AG08396 (cell line): ENCODE measurements at places on chromosomes 2 and 18.

DNA sequence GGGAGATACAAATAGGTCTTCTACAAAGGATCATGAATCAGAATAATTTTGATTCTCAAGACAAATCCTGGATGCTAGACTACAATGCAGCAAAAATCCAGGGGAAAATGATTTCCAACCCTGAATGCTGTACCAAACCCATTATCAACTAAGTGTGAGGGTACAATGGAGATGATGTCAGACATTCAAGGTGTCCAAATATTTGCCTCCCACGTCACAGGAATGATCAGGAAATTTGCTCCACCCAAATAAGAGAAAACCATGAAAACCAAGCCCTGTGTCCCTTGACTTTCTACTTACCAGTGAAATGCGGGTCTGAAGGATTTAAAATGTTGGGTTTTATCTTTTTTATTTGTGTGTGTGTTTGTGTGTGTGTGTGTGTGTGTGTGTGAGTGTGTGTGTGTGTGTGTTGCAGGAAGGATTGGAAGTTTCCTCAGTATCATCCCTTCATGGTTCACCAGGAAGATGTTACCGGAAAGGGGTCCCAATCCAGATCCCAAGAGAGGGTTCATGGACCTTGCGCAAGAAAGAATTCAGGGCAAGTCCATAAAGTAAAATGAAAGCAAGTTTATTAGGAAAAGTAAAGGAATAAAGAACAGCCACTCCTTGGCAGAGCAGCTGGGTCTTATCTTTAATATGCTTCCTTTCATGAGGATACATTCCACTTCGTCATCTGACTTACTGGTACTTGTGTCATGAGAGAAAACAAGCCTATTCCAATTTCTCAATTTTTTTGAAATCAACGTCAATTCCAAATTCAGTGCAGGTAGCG lies 61.1 kb upstream of the ID2 start:
- no peak for DNase-seq

GRCh38 chr2:239283961-239284795 lies 116.6 kb downstream of the HDAC4 start:
- DNase-seq, result no peak

- no peak for DNase-seq
Observed at GRCh38 chr2:232761301-232761907, 15.0 kb downstream of the KCNJ13 start.

DNA sequence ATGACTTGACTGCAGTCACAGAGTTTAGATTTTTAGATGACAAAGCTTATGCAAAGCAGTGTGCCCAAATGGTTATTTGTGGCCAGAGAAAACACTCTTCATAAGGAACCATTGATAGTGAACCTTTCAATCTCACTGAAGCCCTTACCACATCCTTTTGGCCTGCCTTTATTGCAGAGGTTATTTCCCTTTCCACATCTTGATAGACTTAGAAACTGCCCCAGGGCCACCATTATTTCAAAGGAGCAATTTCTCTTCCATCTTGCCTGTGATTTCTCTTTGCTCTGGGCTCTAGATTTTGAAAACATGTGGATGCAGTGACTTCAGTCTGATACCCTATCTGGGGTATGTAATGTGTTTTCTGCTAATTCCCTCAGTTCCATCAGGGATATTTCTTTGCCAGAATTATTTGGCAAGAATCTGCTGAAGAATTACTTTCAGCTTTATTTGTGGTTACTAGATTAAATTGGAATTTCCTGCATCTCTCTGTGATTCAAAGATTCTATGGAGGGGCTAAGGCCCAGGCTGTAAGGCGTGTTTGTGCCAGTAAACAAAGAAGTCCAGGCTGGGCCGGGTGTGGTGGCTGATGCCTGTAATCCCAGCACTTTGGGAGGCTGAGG lies 51.0 kb downstream of the MOGAT1 start:
- no peak for DNase-seq

DNA sequence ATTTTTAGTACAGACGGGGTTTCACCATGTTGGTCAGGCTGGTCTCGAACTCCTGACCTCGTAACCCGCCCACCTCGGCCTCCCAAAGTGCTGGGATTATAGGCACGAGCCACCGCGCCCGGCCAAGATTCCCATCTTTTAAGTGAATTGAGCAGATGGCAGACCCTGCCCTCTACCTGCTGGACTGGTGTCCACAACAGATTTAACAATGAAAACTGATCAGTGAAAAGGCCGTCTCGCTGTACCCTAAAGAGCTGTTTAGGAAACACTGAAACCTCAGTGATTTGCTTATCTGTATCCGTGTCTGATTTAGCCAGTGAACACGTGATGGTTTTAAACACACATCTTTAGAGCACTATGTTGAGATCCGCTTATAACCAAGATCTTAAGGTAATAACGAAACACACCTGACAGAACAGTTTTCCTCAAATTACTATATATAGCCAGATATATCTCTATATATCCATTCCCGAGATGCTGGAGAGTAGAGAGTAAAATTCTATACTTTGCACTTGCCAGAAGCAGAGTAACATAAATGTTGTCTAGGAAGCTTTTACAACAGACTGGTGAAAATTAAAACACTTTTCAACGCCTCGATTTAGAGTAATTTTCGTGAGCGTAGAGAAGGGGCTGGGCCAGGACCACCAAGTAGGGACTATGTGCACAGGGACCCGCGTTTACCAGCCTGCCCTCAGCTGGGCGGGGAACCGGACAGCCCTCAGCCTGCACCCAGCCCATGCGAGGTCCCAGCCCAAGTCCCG lies 594 bp downstream of the FAM161A start:
- peak; percentile 77 for DNase-seq

DNA sequence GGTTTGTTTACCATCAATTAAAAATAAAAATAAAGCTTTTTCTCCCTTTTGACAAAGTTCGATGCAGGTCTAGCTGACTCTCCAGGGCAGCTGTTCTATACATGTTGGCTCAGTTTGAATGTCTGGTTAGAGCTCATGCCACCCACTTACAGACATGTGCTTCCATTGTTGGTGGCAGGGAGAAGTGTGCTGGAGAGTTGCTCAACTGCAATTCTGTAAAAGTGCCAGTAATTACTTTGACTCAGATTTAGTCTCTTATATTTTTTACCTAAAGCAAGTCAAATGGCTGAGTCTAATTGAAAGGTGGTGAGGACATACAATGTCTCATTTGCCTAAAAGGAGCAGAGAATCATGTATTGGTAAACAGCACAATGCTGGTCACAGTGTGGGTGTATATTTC lies 609.1 kb upstream of the SYT4 start:
- no peak for DNase-seq

- DNase-seq, result no peak
Observed at GRCh38 chr2:40935349-40935748, 483.5 kb upstream of the SLC8A1 start.

GRCh38 chr18:73688161-73688560 lies 459.5 kb downstream of the FBXO15 start:
- no peak for DNase-seq

- no peak for DNase-seq
Observed at GRCh38 chr2:30974092-30974491, 164.1 kb downstream of the GALNT14 start.

GRCh38 chr2:207876842-207877535 lies 107.3 kb upstream of the FZD5 start:
- DNase-seq, result no peak

DNA sequence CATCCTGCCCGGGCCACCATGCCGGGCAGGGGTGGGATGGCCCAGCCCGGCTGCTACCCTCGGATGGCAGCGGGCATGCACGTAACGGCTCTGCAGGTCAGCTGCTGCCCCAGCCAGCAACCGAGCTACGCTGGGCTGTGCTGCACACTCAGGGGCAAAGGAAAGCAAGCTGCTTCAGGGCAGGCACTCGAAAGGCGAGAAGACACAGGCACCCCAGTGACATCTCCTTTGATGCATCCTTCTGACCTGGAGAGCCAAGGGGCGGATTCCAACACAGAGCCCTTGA lies 8.8 kb downstream of the HDAC4 start:
- no peak for DNase-seq

DNA sequence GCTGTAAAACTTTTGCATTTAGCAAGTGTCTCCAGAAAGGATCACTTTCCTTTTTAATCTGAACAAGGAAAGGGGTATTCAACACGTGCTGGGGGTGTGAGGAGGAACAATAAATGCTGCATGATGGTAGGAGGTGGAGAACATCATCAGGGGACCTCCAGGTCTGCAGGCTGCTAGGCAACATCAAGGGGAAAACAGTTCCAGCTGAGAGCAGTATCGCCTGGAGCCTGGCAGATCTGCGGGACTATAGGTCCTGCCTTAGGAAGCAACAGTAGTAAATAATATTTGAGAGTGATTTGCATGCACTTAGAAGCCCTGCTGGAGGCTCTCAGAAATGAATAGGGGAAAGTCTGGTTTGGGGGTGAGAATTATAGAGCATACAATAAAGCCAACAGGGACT lies 175.6 kb downstream of the SUCLG1 start:
- no peak for DNase-seq

- no peak for DNase-seq
Observed at GRCh38 chr2:85174943-85175342, 41.8 kb downstream of the TCF7L1 start.

DNA sequence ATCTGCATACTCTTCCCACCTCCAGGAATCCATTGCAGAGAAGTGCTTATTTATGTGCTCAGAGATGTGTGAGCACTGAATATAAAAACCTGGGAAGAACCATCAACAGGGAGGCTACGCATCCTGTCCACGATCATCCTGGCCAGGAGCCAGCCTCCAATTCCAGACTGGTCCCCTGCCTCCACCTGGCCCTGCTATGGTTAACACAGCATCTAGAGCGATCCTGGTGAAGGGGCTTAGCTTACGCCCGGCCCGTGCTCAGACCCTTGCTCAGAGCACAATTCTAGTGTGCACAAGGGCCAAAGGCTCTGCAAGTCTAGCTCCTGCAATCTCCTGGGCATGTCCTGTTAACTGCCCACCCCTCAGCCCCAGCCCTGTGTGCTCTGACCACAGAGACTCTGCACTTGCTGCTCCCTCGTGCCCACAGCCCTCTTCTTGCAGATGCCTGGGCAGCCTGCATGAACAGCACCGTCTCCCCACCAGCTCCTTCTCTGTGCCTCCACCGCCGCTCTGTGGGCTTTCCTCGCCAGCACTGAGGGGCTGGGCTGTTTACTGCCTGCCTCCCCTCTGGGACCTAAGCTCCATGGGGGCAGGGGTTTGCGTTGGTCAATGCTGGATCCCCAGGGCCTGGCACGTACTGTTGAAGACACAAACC lies 6.5 kb downstream of the PER2 start:
- no peak for DNase-seq

- no peak for DNase-seq
Observed at GRCh38 chr18:37225279-37225678, 340.3 kb downstream of the CELF4 start.

DNA sequence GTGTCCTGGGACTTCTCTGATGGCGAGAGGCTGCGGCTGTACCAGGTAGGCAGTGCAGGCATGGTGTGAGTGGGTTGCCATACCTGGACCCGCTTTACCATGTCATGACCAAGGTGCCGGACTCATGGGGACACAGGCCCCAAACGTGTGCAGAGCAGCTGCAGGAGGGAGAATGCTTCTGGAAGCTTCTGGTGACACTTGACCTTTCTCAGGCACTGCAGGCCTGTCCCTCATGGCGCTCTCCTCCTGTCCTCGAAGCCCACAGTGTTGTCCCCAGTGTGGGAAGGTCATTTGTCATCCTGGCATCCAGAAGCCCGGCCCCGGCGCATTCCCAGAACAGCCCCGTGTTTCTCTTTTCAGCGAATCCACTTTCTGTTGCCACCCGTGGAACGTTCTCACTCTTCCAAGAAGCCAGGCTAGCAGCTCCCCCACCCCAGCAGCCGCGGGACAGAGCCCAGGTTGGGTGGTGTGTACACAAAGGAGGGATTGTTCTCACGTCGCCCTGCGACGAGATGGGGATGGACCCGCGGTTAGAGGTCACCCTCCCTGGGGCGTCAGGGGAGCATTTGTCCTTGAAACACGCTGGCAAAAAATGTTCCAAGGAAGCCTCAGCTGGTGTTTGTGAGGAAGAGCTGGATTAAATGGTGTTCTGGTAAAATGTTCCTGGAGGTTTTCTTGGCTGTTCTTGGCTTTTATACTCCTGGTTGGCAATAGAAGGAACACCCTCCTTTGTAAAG lies 43.7 kb downstream of the SH3BP4 start:
- no peak for DNase-seq

- peak; percentile 36 for DNase-seq
Observed at GRCh38 chr18:77103187-77103850, 29.3 kb downstream of the MBP start.

DNA sequence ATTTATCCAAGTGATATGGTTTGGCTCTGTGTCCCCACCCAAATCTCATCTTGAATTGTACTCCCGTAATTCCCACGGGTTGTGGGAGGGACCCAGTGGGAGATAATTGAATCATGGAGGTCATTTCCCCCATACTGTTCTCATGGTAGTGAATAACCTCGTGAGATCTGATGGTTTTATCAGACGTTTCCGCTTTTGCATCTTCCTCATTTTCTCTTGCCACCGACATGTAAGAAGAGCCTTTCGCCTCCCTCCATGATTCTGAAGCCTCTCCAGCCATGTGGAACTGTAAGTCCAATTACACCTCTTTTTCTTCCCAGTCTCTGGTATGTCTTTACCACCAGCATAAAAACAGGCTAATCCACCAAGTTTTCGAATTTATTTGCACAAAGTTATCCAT lies 20.3 kb upstream of the CHST10 start:
- no peak for DNase-seq

GRCh38 chr2:10235909-10236550 lies 66.7 kb upstream of the HPCAL1 start:
- DNase-seq, result no peak

GRCh38 chr2:237746302-237747080 lies 52.1 kb upstream of the RBM44 start:
- no peak for DNase-seq

DNA sequence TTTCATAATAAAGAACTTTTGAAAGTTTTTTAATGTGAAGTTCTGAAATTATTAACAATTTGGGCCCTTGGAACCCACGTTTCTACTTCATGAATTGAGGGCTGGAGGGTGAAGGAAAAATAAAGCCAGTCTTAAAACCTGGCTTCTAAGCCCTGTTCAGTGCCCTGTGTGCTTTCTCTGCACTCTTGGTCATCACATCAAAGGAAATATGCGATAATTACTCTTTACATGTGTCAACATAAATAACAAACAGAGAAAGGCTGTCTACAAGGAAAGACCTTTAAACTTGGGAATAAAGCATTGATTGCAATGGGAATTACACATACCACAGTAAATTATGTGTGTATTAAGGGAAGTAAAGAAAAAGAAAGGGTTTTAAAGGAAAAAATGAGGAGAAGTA lies 150.7 kb upstream of the KLF7 start:
- DNase-seq, result no peak

DNA sequence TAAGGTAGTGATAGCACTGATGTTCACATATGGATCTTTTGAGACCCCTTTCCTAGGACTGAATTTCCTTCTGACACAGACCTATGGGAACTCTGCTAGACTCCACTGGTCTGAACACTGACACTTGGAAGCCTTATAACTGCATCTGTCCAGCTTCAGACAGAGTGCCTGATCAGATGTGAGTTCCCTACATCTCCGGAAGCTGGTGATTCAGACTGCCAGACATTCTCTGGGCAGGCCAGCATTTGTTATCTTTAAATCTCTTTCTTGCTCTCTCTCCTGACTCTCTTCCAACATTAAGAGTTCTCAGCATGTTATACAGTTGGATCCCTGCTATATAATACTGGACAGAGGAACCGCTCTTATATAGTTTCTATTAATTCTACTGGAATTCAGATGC lies 408.5 kb downstream of the ZEB2 start:
- DNase-seq, result peak; percentile 46
